Prostate gland (tissue), 2 donors: ENCODE measurements at places on chromosomes 7 and 10. TPM values are rescaled to one million over a fixed set of nuclear protein-coding genes. Genes with fewer than 3 reads are reported as not detected.

Gene TRPV5
- not detected for total RNA-seq

Gene HECW1
- 10.3 TPM for total RNA-seq

Gene SOSTDC1
- total RNA-seq, result 3.0 TPM

Gene CEP55
- total RNA-seq, result 4.7 TPM

Gene CPA4
- not detected for total RNA-seq

Gene SPDYE11
- total RNA-seq, result not detected

- H3K4me1 ChIP-seq, result no peaks in the 10 kb centered on the region
- no peak for DNase-seq
- no peak overlapping the region for H3K27ac ChIP-seq
- H3K4me3 ChIP-seq, result no peak overlapping the region
- no peaks in the 10 kb centered on the region for H3K36me3 ChIP-seq
These were observed 30.8 kb downstream of the PRLHR start for GRCh38 chr10:118564652-118565051.

DNA sequence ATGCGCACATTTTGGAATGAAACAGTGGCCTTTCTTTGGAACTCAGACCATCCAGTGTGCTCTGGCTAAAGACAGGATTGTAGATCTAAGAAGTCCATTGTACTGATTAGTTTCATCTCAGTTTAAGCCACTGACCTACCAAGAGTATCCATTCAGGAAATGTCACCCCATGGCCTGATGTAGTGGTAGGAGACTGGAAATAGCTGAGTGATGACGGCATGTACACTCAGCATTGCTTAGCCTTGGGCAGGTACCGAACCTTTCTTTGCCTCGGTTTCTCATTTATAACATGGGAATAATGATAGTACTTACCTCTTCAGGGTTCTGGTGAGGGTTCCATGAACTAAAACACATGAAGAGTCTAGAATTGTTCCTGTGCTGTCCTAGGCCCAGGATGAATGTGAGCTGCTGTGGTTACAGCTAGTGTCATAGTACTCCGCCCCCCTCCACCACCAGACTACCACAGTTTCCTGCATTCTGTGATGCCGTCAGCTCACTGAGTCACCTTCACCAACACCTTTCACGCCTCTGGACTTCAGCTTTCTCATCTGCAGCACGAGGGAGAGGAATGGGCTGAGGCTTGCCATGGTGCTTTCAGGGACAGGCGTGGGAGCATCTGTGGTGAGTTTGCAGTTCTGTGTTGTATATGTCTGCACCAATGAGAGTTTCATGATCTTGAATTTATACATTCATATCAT lies 484.0 kb upstream of the GALNT17 start:
- no peak for DNase-seq
- no peak overlapping the region for H3K4me3 ChIP-seq
- H3K27ac ChIP-seq, result no peak overlapping the region

- DNase-seq, result no peak
- no peaks in the 10 kb centered on the region for H3K27me3 ChIP-seq
- no peak overlapping the region for H3K27ac ChIP-seq
- H3K4me1 ChIP-seq, result no peaks in the 10 kb centered on the region
- H3K36me3 ChIP-seq, result no peaks in the 10 kb centered on the region
These were observed 123.7 kb upstream of the FAM3C start for GRCh38 chr7:121519548-121520521.

DNA sequence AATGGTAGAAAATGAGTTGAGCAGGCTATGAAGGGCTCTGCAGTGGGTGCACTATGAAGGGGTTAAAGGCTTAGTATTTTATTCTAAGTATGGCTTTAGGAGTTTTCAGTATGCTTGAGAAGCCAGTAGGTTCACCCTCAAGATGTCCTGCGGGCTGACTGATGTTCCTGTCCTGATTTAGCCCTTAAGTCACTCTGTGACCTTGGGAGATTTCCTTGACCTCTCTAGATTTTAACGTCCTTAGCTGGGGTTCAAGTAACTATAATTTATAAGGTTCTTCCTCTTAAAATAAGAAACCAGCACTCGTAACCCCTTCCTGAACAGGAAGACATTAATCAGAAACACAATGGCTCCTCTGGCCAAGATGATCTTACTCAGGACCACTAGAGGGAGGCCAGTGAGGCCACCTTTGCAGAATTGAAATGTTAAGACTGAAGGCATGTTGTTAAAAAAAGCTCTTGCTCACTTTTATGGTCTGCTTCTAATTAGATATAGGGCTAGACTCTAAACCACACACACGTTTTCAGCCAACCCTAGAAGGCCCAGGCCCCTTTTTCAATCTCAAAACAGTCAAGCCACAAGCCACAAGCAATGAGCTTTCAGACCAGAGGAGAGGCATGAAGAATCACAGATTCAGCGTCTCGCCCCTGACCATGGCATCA lies 41.9 kb downstream of the CDK1 start:
- DNase-seq, result no peak
- H3K27me3 ChIP-seq, result no peaks in the 10 kb centered on the region

- H3K4me3 ChIP-seq, result peak overlapping the region; percentile 84
- H3K27me3 ChIP-seq, result no peaks in the 10 kb centered on the region
- H3K4me1 ChIP-seq, result peaks cover 4% of the 10 kb centered on the region
These were observed 830 bp downstream of the RAB18 start for GRCh38 chr10:27504808-27505460.

DNA sequence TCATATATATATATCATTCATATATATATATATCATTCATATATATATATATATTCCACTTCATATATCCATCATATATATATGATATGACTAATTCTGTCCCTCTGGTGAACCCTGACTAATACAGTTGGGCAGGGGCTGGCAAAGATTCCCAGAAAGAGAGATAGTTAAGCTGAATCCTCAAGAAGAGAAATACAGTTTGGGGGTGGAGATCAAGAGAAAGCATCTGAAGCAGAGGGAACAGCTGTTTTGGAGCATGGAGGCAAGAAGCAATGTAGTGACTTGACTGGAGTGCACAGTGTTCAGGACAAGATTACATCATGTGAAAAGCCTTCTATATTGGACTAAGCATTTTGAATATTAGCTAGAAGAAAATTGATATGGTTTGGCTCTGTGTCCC lies 540.7 kb downstream of the MAGI2 start:
- no peak overlapping the region for H3K27ac ChIP-seq
- H3K4me3 ChIP-seq, result no peak overlapping the region
- no peaks in the 10 kb centered on the region for H3K36me3 ChIP-seq
- H3K4me1 ChIP-seq, result no peaks in the 10 kb centered on the region
- no peaks in the 10 kb centered on the region for H3K27me3 ChIP-seq
- no peak for DNase-seq

GRCh38 chr10:101816913-101817336 lies 1.3 kb downstream of the OGA start:
- no peak for DNase-seq
- H3K27me3 ChIP-seq, result no peaks in the 10 kb centered on the region
- H3K36me3 ChIP-seq, result no peaks in the 10 kb centered on the region
- H3K27ac ChIP-seq, result peak overlapping the region; percentile 97
- peak overlapping the region; percentile 99 for H3K4me3 ChIP-seq
- peaks cover 5% of the 10 kb centered on the region for H3K4me1 ChIP-seq

- no peak for DNase-seq
- no peaks in the 10 kb centered on the region for H3K36me3 ChIP-seq
- no peak overlapping the region for H3K27ac ChIP-seq
- no peaks in the 10 kb centered on the region for H3K4me1 ChIP-seq
- no peaks in the 10 kb centered on the region for H3K27me3 ChIP-seq
These were observed 379.1 kb downstream of the INHBA start for GRCh38 chr7:41323806-41324205.

- no peak for DNase-seq
- H3K4me3 ChIP-seq, result no peak overlapping the region
- H3K36me3 ChIP-seq, result no peaks in the 10 kb centered on the region
- no peaks in the 10 kb centered on the region for H3K4me1 ChIP-seq
- H3K27ac ChIP-seq, result no peak overlapping the region
These were observed 28.0 kb downstream of the PIP4K2A start for GRCh38 chr10:22686347-22686746.

DNA sequence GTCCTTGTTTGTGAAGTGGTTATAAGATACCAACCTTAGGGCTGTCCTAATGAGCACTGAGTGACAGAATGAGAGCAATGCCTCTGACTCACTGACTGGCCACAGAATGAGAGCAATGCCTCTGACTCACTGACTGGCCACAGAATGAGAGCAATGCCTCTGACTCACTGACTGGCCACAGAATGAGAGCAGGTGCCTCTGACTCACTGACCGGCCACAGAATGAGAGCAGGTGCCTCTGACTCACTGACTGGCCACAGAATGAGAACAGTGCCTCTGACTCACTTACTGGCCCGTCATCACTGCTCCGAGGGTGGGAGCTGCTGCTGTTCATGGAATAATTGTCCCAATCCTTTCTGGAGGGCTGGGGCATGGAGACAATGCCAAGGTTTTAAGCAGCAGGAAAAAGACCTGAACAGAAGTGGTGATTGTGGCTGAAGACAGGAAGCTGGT lies 265.2 kb upstream of the PPP2R2D start:
- no peaks in the 10 kb centered on the region for H3K4me1 ChIP-seq
- H3K36me3 ChIP-seq, result no peaks in the 10 kb centered on the region
- H3K27me3 ChIP-seq, result peaks cover 5% of the 10 kb centered on the region

DNA sequence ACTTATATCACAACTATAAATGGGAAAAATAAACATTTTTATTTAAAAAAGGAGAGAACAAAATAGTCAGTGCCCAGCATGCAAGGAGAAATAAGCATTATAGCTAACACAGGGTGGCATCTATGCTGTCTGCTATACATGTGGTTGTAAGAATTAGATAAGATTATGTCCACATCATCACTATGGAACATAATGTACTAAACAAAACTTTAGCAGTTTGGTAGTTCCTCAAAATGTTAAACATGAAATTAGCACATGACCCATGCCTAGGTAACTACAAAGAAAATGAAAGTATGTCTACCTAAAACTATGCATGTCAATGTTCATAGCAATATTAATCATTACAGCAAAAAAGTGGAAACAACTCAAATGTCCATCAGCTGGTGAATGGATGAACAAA lies 28.7 kb upstream of the RUFY2 start:
- no peaks in the 10 kb centered on the region for H3K27me3 ChIP-seq
- no peaks in the 10 kb centered on the region for H3K36me3 ChIP-seq
- H3K27ac ChIP-seq, result no peak overlapping the region
- H3K4me3 ChIP-seq, result no peak overlapping the region
- no peak for DNase-seq

DNA sequence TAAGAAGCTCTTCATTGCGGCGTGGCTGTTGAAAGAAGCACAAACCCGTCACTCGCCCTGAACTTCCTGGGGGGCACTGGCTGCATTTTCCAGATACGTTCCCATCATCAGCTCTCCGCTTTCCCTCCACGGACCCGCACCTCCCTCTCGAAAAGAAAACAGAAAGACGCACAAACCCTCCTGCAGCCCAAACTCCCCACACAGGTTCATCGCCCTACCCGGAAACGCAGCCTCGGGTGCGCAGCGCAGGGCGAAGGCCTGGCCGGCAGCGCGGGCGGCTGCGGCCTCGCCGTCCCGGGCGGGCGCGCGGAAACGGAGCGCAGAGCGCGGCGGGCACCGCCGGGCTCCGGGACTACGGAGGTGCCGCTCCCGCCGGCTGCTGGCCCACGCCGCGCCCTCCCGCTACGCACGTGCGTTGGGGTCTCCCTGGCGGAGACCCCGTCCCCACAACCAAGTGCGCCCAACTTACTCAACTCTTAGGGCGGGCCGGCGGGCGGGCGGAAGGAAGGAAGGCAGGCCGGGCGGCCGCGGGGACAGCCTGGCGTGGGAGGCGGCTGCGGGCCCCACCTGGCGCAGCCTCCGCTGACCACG lies 822 bp downstream of the ZNF800 start:
- no peaks in the 10 kb centered on the region for H3K27me3 ChIP-seq
- H3K36me3 ChIP-seq, result no peaks in the 10 kb centered on the region
- no peaks in the 10 kb centered on the region for H3K4me1 ChIP-seq
- peak overlapping the region; percentile 96 for H3K27ac ChIP-seq
- peak overlapping the region; percentile 97 for H3K4me3 ChIP-seq

GRCh38 chr7:149821191-149822148 lies 16.7 kb upstream of the ZNF862 start:
- H3K27me3 ChIP-seq, result no peaks in the 10 kb centered on the region
- no peak overlapping the region for H3K4me3 ChIP-seq
- H3K36me3 ChIP-seq, result no peaks in the 10 kb centered on the region
- DNase-seq, result no peak

GRCh38 chr7:150397346-150398107 lies 18.4 kb downstream of the ZNF775 start:
- DNase-seq, result no peak
- no peak overlapping the region for H3K4me3 ChIP-seq
- no peak overlapping the region for H3K27ac ChIP-seq
- no peaks in the 10 kb centered on the region for H3K27me3 ChIP-seq
- no peaks in the 10 kb centered on the region for H3K4me1 ChIP-seq

DNA sequence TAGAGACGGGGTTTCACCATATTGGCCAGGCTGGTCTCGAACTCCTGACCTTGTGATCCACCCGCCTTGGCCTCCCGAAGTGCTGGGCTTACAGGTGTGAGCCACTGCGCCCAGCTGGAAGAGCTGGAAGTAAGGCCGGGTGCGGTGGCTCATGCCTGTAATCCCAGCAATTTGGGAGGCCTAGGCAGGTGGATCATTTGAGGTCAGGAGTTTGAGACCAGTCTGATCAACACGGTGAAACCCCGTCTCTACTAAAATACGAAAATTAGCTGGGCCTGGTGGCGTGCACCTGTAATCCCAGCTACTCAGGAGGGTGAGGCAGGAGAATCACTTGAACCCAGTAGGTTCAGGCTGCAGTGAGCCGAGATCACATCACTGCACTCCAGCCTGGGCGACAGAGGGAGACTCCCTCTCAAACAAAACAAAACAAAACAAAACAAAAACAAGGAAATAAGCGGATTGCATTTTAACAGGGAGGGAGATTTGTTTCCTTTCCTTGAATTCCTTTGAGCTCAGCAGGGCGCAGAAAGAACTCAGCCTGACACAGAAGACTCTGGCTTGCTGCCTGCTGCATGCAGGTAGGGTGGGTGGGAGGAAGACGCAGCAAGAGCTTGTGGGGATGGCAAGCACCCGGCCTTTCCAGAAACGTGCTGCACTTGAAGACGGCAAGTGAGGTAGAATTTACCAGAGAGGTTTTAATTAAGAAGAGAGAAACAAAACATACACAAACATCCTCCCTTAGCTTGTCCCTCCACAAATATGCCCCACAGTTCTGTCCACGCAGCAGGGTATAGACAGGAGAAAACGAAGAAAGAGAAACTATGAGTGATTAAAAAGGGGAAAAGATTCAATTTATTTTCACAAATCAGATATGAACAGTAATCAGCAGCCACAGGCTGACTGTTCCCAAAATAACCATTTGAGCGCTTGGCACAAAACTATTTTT lies 148.0 kb downstream of the RNF216 start:
- H3K36me3 ChIP-seq, result no peaks in the 10 kb centered on the region
- H3K4me3 ChIP-seq, result no peak overlapping the region
- no peak for DNase-seq
- no peaks in the 10 kb centered on the region for H3K27me3 ChIP-seq

DNA sequence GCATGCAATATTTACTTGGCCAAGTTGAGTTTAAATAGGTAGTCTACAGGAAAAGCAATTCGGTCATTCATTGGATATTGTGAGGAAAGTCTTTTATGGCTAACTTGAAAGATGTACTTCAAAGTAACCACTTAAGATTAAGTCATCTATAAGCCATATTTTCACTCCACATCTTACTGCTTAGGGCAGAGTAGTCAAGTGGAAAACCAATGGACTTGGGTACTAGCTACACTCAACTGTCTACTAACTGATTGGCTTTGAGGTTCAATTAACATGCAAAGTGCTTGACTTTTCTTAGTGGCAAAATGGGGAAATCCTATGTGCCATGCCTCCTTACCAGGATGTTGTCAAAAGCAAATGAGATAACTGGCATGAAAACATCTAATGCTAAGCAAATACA lies 51.0 kb downstream of the CAV1 start:
- H3K27me3 ChIP-seq, result no peaks in the 10 kb centered on the region
- H3K4me1 ChIP-seq, result no peaks in the 10 kb centered on the region
- H3K36me3 ChIP-seq, result no peaks in the 10 kb centered on the region
- no peak overlapping the region for H3K4me3 ChIP-seq
- no peak for DNase-seq
